ENCODE measurements at places on chromosomes 2 and 18. TPM values are rescaled to one million over a fixed set of nuclear protein-coding genes. Genes with fewer than 3 reads are reported as not detected.

The ACVR1C gene
- total RNA-seq: 0.93 TPM

DNA sequence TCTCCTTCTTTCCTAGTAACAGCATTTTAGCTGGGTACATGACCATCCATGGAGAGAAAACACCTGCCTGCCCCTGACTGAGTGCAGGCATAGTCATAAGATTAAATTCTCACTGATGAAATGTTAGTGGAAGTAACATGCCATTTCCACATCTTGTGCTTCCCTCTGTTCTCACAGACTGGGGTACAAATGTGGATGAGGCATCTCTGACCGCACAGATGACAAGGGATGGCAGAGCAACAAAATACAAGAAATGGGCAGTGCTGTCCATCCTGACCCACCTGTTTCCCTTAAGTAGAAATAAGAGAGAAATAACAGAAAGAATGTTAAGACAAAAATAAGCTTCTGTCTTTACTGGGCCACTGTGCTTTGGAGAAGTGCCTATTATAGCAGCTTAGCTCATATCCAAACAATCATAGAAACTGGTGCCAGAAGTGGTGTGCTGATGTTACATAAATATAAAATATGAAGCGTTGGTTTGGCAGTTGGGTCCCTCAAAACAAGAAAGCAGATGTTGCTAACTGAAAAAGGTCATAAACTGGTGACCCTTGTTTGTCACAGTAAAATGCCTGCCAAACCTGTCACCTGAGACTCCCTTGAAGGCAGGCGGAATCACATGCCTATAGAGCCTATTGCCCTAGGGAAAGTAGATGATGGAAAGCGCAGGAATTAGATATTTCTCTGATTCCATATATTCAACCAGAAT, 72.4 kb upstream of the CCDC150 start:
- no peak for DNase-seq

DNA sequence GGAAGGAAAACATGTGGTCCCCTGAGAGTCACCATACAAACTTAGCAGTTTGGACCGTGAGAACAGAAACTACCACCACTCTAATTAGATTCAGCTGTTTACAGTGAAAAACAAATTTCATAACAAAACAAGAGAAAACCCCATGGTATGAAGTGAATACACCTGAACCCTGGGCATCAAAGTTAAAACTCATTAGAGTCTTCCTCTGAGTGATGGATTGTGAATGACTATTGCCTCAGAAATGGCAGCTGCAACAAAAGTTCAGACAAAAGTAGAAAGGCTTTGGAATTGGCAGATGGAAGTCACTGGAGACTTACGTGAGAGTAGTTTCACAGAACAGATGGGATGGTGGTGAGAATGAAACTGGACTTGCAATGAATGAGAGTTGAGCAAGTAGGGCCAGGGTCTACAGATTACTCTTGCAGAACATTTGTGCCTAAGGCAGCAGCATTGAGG, 98.0 kb downstream of the AAK1 start:
- no peak for DNase-seq

- DNase-seq: no peak
These were observed 2.8 kb downstream of the ARID5A start for GRCh38 chr2:96539215-96539920.

DNA sequence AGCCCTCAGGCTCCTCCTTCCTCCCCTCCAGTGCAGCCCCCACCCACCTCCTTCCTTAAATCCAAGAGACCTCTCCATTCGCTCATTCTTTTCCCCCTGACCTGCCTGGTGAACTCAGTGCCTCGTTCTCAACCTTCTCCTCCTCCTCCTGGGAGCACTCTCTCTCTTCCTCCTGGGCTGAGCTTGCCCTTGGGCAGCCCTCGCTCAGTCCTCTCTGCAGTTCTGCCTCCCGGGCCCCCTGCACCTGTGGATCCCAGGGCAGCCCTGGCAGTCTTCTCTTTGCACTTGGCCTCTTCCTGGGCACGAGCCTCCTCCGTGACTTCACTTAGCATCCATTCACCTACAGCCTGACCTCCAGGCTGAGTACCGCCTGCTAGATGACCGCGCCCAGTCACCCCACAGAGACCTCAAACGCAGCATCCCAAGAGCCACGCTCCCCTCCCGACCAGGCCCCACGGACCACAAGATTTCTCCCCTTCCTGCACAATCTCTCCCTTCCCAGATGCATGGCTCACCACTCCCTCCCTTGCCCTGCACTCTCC, 58.9 kb upstream of the ID2 start:
- DNase-seq: no peak

GRCh38 chr2:126635736-126636135, 20.2 kb upstream of the GYPC start:
- DNase-seq: no peak

DNA sequence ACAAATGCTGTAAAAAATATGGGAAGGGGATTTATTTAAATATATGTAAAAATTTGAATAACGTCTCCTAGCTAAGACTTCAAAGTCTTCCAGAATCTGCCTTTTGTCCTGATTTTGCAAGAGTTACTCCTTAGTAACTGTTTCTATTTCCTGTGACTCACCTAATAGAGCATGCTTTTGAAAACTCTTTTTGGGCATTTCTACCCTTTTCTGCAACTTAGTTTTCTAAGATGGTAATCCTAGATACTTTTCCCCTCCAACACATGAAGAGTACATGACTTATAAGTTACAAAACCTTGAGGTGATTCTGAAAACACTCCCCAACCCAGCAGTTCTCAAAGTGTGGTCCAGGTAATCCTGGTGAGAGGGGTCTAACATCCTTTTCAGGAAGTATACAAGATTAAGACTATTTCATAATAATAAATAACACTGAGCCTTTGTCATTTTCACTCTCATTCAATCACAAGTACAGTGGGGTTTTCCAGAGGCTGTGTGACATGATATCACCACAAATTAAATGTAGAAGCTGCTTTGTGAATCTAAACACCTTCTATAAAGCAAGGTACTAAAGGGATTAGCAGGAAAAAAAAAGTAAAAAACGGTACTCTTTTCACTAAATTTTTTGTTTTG, 31.9 kb downstream of the PPP4R3B start:
- DNase-seq: peak; percentile 49

Measured in SK-MEL-5 (cell line).